ENCODE measurements at places on chromosomes 4 and X. TPM values are rescaled to one million over a fixed set of nuclear protein-coding genes. Genes with fewer than 3 reads are reported as not detected.

DNA sequence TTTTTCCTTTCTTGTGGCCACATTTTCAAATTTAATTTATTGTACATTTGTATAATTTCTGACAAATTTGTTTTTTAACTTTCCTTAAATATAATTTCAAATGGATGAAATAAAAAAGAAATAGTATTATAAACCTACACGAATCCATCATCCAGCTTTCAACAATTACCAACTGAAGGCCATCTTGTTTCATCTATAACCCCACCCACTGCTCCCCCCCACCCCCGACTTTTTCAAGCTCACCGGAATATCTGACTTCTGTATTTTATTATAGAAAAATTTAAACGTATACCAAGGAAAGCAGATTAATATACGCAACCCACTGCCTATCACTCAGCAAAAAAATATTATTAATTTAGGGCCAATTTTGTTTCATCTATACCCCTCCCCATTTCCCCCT is 1.1 kb downstream of the MORF4L2 start:
- DNase-seq: no peak

- no peak for DNase-seq
These were observed 123.2 kb downstream of the HUWE1 start for GRCh38 chrX:53563324-53563723.

GRCh38 chrX:133813971-133814370 is 171.4 kb downstream of the GPC3 start:
- DNase-seq: no peak

DNA sequence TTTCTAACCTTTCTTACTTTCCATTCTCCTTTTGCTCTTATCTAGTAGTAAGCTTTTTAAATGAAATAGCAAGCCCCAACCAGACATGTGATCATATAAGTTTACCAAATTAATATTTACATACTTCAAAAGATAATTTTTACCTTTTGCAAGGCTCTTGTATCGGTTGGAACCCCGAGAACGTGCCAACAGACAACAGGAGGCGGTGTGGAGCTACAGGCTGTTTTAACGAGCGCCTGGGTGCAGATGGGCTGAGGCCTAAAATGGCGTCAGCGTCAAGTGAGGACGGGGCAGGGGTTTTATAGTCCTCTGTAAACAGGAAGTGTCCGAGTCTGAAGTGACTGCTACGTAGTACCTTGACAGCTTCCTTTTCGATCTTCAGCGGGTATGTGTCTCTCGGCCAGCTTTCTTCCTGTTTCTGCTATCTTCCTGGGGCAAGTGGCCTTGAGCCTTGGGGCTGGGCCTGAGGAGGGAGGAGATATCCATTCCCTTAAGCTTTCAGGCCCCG is 342.7 kb downstream of the GALNTL6 start:
- DNase-seq: no peak

SHROOM3 gene
- total RNA-seq: 31.1 TPM

Measured in right lobe of liver (tissue), 6 donors.